G401 (cell line): ENCODE measurements at places on chromosomes 2 and 18.

- no peak for DNase-seq
These were observed 221.1 kb downstream of the ANAPC1 start for GRCh38 chr2:111662771-111663470.

- DNase-seq: no peak
These were observed 19.7 kb upstream of the SANBR start for GRCh38 chr2:61045999-61046398.

DNA sequence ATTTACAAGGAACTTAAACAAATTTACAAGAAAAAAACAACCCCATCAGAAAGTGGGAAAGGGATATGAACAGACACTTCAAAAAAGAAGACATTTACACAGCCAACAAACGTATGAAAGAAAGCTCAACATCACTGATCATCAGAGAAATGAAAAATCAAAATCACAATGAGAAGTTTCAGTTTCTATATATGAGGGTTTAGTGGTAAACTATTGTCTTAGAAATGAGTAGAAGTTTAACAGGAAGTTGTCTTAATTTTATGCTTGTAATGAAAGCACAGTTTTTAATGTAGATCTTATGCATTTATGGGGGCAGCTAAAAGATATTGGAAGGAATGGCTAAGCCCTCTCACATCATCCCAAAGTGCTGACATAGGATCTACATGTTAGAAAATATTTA lies 325.4 kb downstream of the ERBB4 start:
- DNase-seq: no peak

DNA sequence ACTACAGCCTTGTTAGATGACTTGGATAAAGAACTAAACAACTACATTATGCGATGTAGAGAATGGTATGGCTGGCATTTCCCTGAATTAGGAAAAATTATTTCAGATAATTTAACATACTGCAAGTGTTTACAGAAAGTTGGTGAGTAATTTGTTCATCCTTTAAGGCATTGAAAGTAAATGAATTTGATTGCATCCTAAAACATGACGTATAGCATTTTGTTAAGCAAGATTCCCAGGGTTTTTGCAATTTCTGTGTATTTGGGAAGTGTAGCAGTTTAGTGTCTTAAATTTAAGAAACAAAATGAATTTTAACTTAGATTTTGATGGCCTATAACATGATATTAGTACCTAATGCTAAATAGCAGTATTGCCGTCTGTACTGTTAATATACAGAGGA lies 24.8 kb downstream of the NOP58 start:
- no peak for DNase-seq

DNA sequence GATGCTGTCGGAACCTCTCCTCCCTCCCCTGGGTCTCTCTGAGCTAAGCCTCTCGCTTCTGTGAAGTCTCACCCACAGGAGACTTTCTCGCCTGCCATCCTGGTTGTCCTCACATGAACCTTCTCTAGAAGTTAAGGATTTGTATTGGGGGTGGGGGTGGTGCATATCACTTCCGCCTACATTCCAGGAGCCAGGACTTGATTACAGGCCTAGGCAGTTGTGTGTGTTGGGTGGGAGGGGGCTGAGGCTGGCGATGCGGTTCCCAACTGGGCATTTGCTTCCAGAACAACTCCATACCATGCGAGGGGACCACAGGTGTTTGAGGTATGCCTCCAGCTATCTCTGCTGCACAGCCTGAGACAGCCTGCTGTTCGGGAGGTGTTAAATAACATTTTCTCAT lies 56.8 kb upstream of the MGAT4A start:
- DNase-seq: no peak

- peak; percentile 27 for DNase-seq
These were observed 23.7 kb upstream of the SMAD7 start for GRCh38 chr18:48974304-48975119.

DNA sequence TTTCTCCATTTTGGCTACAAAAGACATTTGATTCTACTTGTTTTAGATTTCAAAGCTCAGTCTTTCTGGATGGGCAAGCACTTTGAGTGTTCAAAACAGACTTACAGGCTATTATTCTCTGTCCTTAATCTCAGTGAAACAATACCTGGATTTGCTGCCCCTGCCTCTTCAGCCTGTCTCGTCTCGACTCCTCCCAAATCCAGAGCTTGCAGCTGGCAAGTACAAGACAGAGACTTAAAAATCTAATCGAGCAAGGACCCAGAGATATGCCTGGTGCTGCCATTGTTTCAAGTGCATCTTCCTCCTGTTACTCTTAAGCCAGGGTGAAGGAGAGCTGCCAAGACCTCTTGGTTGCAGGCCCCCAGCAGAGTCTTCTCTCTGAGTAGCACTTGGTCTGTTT lies 59.2 kb downstream of the LRRC30 start:
- DNase-seq: no peak

GRCh38 chr18:55179425-55179824 lies 220.2 kb upstream of the CCDC68 start:
- DNase-seq: no peak

- no peak for DNase-seq
These were observed 64.9 kb downstream of the STEAP3 start for GRCh38 chr2:119288576-119288975.

DNA sequence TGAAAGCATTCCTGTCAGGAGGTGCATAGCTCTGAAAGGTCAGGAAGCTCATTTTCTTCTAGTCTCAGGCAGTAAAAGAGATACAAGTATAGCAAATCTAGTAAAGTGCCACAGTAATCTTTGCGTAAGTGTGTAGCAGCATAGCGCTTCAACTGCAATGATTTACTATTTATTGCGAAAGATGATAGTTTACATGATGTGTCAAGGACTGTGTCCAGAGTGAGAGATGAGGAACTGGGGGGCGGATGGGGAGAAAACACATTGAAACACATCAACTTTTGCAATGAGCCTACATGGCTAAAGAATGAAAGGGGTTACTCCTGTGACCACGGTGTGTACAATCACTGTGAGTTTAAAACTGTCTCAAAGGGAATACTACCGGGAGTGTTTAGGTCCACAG lies 644.4 kb downstream of the GALR1 start:
- DNase-seq: no peak

GRCh38 chr2:6937582-6937981 lies 20.4 kb downstream of the RNF144A start:
- peak; percentile 65 for DNase-seq

- no peak for DNase-seq
These were observed 90.3 kb upstream of the SESTD1 start for GRCh38 chr2:179354739-179355537.

DNA sequence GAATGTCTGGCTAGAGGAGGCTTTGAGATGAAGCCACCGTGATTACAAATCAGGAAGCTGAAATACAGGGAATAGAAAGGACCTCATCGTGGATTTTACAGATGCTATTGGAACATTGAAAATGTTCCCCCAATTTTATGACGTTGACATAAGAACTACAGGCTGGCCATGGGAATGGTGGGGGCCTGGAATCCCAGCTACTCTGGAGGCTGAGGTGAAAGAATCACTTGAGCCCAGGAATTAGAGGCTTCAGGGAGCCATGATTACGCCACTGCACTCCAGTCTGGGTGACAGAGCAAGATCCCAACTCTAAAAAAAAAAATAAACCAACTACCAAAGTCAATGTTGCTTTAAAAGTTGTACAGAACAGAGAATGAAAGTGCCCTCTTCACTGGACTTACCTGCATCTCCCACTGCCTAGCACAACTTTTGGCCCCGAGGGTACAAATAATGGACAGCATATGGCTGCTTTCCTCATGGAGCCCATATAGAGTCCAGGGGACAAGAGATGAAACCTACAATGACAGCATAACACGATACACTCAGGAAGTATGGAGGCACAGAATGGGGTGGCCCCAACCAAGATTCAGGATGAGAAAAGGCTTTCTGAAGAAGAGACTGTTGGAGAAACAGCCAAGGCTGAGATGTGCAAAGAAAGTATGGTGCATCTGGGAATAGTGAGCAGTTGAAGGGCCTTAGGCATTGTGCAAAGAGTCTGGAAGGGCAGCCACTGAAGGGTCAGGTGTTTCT lies 254.8 kb downstream of the MYCN start:
- no peak for DNase-seq

DNA sequence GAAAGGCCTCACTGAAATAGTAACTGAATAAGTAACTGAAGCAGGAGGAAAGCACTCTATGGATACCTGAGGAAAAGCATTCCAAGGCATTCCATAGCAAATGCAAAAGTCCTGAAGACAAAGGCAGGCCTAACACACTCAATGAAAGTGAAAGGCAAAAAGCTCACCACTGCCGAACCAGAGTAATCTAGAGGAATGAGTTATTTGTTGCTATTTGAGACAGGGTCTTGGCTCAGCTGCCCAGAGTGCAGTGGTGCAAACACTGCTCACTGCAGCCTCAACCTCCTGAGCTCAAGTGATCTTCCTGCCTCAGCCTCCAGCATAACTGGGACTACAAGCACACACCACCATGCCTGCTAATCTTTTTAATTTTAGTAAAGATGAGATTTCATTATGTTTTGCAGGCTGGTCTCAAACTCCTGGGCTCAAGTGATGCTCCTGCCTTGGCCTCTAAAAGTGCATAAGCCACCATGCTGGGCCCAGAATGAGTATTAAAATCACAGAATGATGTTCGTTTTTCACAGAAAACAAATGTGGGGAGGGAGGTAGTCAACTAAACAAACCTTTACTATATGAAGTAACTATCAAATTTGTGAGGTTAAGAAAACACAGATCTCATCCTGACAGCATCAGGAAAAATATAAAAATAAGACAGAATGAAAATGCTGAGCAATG lies 17.9 kb downstream of the PIAS2 start:
- no peak for DNase-seq

- DNase-seq: no peak
These were observed 191.3 kb downstream of the MYO1B start for GRCh38 chr2:191436368-191437055.

DNA sequence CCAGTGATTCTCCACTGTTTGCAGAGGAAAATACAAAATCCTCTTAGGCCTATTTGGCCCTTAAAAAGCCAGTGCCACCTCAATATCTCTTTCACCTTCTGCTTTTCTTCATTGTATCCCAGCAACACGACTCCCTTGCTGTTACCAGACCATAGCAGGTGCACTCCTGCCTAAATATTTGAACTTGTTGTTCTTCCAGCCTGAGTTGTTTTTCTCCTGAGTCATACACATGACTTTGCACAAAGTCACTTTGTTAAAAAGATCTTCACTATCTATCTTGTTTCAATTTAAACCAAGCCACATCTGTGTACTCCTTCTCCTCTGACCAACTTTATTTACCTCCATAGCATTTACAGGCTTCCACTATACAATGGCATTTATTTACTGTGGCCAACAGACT lies 103.6 kb downstream of the LRRTM4 start:
- DNase-seq: no peak

DNA sequence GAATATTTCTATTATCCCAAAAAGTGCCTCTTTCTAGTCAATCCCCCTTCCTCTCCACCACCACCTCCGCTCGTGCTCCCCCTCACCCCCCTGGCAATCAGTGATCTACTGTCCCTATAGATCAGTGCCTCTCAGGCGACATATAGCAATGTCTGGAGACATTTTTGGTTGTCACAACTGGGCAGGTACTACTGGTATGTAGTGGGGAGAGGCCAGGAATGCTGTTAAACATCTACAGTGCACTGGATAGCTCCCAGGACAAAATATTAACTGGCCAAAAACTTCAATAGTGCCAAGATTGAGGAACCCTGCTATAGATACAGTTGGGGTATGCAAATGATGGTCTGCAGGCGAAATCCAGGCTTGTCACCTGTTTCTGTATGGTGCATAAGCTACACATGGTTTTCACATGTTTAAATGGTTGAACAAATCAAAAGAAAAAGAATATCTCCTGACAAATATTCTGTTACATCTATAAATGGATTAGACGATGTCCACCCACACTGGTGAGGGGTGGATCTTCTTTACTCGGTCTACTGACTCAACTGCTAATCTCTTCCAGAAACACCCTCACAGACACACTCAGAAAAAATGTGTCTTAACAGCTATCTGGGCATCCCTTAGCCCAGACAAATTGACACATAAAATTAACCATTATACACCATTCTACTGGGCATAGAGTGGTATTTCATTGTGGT lies 25.5 kb downstream of the DPYSL5 start:
- no peak for DNase-seq

GRCh38 chr2:102224824-102225739 lies 38.3 kb downstream of the IL1RL2 start:
- DNase-seq: no peak

GRCh38 chr2:237900891-237901831 lies 41.7 kb downstream of the RAMP1 start:
- no peak for DNase-seq

DNA sequence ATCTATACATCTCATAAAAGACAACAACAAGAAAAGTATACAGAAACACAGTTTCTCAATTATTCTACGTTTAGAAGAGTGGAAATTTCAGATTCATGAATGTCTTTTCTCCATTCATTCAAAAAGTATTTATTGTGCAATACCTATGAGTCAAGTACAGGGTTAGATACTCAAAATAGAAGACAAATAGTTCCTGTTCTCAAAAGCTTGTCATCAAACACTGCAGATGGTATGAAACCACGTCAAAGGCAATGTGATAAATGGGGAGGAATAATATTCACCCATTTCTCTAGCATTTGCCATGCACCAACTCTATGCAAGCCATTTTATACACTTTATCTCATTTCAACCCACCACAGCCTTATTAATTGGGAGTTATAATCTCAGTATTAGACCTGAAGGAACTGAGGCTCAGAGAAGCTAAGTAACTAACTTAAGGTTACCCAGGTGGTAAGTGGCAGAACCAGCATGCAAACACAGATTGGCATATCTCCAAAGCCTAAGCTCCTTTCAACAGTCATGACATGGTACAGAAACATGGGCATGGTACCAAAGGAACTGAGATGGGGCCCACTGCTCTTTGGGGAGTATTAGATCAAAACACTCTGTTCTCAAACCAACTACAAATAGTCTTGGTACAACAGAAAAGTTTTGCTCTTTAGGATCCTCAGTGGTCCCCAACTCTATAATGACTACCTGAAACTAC lies 67.2 kb upstream of the NPAS2 start:
- no peak for DNase-seq

DNA sequence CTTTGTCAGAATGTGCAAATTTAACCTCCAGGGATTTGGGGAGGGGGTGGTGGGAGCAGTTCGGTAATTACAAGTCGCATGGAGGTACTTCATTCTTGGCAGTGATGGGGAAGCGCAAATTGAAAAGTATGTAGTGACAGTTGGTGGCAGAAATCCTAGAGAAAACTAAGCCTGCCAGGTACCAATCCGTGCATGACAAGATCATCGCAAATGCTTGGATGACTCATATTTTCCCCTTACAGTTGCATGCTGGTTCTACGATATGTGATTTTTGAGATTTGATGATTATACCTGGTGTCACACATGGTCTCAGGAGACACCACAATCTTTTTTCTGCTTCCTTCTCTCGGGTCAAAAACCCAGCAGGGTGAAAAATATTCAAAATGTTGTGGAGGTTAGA lies 479.7 kb upstream of the ID2 start:
- peak; percentile 85 for DNase-seq

DNA sequence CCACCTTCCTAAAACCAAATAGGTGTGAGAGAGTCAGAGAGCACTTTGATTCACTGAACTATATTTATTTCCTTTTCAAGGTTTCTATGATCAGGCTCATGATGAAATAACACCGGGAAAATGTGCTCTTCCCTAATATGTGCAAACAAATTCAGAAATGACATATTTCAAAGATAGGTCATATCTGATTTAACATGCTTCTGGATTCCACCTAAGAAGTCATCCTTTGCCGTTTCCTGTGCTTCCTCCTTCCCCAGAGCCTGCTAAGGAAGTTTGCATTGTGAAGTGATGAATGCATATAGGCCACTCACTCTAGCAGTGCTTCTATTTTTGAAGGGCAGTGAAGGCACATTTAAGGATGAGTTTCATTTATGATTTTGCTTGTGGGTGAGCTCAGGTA lies 327.6 kb downstream of the TDRD15 start:
- DNase-seq: no peak
